Endodermal cell (in vitro differentiated cells): ENCODE measurements at places on chromosomes 2 and 18.

GRCh38 chr2:201936817-201937216 lies 96.8 kb upstream of the FZD7 start:
- DNase-seq = peak; percentile 17

GRCh38 chr2:25127646-25128045 lies 40.7 kb downstream of the POMC start:
- DNase-seq = no peak

DNA sequence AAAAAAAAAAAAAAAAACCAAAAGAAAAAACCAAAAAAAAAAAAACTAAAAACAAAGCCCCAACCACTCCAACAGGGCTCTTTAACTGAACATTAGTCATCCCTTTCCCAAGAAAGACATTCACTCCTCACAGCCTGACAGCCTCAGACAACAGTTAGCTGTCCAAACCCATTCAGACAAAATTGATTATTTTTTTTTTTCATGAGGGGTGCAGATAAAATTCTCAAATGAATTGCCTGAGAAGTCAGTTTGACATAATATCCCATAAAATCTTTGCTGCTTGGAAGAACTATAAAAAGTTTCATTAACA lies 206.1 kb upstream of the REV1 start:
- no peak for DNase-seq

- DNase-seq = no peak
Measured at GRCh38 chr2:58204195-58204959, 36.7 kb downstream of the FANCL start.

DNA sequence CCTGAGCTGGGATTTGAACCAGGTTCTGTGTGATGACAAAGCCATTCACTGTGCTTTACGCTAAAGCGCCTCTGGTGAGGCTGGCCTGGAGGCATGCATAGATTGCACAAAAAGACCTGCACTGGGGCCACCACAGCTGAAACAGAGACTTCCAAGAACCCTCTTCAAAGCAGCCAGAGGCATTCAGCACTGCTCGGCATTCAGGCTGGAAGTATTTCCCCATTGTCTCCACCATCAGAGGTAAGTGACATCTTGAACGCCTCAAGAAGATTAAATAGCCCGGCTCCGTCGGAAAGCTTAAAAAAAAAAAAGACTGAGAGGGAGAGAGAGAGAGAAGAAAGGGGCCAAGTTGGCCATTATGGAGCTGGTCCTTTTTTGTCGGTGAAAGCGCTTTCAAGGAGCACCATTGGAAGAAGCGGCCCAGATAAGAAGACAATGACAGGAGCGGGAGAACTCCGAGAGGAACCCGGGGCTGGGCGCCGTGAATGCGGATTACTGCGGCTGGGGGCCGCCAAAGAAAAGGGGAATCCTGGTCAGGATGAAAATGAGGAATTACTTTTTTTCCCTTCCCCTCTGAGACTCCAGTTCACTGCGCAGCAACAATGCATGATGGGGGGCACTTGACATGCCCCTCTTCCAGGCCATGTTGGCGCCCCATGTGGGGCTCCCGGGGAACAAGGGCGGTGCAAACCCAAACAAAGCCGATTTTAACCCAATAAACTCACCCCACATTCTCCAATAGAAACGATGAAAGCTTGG lies 228.3 kb downstream of the MYCN start:
- peak; percentile 45 for DNase-seq

- DNase-seq = no peak
Measured at GRCh38 chr2:217953011-217953481, 49.7 kb downstream of the TNS1 start.

DNA sequence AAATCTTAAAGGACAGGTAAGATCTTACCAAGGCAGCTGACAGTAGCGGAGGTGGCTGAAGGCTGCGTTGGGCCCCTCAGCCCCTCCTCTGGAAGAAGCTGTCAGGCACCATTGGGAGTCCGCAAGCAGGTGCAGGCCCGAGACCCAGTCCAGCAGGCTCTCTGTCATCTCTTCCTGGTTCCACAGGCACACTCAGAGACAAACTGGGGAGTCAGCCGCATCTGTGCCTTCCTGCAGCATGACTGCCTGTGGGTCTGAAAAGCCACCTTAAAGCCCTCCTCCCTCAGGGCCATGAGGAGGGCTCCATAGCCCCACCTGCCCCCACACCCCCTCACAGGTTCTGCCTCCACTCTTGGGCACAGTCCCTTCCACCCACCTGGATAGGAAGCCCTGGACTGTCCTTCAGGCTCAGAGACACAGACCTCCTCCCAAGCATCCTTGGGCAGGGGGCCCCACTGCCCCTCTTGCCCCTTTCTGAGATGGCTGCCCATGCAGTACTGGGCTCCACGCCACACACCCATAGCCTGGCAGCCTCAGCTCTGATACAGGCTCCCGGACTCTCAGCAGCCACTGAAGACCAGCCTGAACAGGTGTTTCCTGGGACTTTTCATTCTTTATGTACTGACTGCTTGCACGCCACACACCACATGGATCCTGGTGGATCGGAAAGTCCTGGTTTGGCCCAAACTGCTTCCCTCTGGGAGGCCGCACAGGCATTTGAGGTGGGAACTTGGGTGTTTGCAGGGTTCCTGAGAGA lies 239.8 kb downstream of the SEPTIN10 start:
- peak; percentile 32 for DNase-seq

- no peak for DNase-seq
Measured at GRCh38 chr2:196086517-196087368, 18.1 kb upstream of the DNAH7 start.

DNA sequence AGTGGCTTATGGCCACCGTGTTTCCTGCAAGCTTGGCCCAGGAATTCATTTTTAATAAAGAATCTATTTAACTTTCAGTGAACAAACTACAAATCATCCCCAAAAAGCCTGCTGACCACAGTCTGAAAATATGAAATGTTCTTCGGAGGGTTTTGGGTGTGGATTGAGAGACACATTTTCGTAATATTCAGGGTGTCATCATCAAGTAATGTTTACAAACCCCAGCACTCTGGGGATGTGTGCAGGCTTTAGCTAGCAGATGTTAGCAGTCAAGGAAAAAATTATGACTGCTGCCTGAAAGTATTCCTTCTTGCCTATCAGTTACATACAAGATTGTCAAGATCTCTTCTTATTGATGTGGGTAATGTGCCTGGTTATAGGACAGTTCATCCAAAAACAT lies 143.9 kb upstream of the FN1 start:
- DNase-seq = no peak

DNA sequence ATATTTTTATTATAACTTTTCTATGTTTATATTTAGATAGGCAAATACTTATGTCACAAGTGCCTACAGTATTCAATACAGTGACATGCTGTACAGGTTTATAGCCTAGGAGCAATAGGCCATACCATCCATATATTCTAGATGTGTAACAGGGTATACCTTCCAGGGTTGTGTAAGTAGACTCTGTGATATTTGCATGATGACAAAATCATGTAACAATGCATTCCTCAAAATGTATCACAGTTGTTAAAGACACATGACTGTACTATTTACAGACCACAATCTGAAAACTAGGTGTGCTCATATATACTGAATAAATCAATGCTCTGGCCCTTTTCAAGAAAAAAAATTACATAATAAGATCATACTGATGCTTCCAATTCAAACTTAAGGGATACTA lies 433.2 kb upstream of the RGPD4 start:
- no peak for DNase-seq

DNA sequence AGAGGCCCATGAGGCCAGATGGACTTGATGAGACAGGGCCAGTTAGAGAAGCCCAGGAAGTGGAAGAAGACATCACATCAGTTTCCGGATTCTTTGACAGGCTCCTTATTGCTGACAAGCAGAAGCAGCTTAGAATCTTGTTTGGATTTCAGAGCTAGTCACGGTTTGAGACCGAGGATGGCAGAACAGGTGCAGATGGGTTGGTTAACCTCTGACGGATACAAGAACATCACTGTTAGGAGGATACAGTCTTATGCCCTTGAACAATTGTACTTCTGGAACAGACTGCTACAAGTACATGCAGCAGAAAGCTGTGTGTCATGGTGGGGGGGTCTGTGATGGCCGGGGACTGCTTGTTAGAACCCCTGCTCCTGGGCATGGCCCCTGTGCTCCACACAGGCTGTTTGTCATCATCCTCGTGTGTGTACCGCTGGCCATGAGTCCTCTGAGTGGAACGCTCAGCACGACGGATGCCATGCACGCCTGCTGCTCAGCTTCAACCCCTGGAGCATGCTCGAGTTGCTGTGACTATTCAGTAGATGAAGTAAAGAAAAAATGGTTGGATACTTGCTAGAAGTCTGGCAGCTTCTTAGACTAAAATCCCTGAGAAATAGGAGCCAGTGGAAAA lies 217.7 kb downstream of the SH3RF3 start:
- no peak for DNase-seq

DNA sequence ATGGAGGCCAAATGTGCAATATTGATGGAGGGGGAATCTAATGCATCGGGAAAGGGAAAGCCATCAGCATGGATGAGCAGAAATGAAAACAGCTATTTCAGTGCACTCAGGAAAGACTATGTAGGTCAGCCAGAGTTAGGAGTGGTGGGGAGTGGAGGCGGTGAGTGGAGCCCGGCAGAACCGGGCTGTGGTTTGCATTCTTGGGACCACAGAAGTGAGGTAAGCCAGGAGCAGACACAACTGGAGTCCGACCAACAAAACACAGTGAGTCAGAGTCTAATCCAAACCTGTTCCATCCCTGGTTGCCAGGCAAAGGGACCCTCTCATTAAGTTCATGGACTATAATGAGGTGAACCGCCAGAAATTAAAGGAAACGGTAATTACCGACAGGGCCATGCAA lies 61.1 kb upstream of the RAB12 start:
- no peak for DNase-seq

- DNase-seq = no peak
Measured at GRCh38 chr2:180655393-180655792, 325.0 kb upstream of the UBE2E3 start.

- DNase-seq = no peak
Measured at GRCh38 chr2:38934742-38935141, 45.1 kb downstream of the ARHGEF33 start.

DNA sequence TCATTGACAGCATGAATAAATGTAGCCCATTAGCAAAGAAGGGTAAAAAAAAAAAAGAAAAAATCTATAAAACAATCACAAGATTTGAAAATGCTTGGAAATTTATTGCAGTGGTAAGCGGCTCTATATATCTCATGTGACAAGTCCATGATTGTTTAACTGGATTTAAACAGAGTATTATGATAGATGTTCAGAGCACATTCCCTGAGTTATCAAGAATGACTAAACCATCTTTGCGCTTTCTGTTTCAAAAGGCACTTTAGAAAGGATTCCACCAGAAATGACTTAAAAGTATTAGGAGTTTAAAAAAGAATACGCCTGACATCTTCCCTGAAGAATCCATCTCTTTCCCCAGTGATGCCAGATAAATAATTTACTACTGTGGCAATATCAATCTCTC lies 409.5 kb upstream of the UBE2E3 start:
- DNase-seq = no peak

GRCh38 chr2:44545005-44545404 lies 183.3 kb downstream of the CAMKMT start:
- DNase-seq = no peak

GRCh38 chr2:97720746-97721145 lies 7.4 kb downstream of the ZAP70 start:
- no peak for DNase-seq

- DNase-seq = no peak
Measured at GRCh38 chr2:150062416-150062815, 425.1 kb downstream of the RND3 start.

- no peak for DNase-seq
Measured at GRCh38 chr18:50429207-50429948, 54.5 kb downstream of the SKA1 start.

GRCh38 chr2:30475542-30475941 lies 28.5 kb downstream of the LCLAT1 start:
- no peak for DNase-seq

- DNase-seq = no peak
Measured at GRCh38 chr18:3250237-3251107, 2.9 kb downstream of the MYL12A start.

GRCh38 chr18:67135981-67136380 lies 380.5 kb downstream of the DSEL start:
- DNase-seq = no peak

GRCh38 chr2:55048508-55049042 lies 1.7 kb downstream of the RTN4 start:
- peak; percentile 54 for DNase-seq

DNA sequence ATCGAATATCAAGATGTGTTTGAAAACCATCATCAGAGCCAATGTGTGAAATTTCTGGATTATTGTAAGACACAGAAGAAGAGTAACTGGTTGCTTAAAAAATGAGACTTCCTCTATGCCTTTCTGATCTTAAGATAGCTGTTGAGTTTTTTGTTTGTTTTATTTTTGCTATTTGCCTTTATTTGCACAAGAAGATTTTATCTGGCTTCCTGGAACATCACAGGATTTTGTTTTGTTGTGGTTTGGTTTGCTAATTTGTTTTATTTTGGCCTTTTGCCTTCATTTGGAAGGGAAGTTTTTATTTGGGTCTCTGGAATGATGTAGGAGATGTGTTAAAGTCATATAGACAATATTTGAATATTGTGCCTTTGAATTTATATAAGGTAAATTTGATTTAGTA lies 3.9 kb upstream of the CYTIP start:
- no peak for DNase-seq

DNA sequence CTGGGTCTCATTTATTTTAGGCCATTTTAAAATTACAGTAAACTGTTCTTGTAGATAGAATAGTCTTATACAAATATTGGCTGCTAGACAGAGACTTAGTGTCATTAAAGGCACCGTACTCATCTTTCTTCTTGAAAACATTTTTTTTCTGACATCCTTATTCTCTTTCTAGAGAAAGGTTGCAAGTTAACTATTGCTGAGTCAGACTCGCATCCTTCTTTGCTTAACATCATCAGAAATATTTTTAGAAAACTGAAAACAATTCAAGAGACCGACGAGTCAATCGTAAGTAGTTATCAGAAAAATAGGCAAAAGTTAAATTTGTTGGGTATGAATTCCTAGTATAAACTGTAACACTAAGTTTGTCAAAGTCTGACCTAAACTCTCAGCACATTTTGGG lies 72.2 kb downstream of the HNMT start:
- no peak for DNase-seq

- no peak for DNase-seq
Measured at GRCh38 chr2:40346535-40347354, 105.1 kb downstream of the SLC8A1 start.

DNA sequence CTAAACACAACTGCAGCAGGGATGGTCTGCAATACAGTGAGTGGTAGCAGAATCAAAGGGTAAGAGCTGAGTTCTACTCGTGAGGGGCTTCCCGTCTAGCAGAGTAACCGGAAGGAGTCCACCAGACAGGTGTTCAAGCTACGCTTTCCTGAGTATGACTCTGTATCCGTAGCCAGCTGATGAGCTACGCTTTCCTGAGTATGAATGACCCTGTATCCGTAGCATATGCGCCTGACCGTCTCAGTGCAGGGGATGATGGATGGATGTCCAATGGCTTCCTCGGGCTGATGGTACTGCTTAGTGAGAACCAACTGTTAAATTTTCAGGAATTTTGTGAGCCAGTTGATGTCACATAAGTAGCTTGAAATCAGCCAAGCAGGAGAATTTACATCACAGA lies 244.1 kb upstream of the MYT1L start:
- no peak for DNase-seq

GRCh38 chr2:233122541-233122940 lies 62.4 kb downstream of the INPP5D start:
- no peak for DNase-seq

- DNase-seq = no peak
Measured at GRCh38 chr2:9201185-9201891, 5.3 kb upstream of the ASAP2 start.
